GM12891 (cell line): ENCODE measurements at places on chromosomes 6 and 20.

GRCh38 chr6:54262971-54263370 lies 45.3 kb upstream of the TINAG start:
- no peak for DNase-seq

DNA sequence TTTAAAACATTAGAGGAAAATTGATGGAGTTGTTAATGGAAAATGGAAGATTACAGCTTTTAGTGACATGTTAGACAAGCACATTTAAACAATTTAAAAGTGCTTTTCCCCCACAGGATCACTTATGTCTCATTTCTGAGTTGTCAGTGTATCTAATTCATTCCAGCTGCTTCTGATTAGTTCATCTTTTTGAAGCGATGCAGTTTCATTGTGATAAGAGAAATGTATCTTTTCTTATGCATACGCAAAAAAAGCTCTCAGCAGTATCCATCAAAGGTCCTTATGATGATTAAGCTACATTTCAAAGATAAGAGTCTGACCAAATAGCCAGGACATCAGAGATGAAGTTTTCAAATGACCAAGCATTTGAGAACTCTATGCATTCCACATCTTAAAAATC lies 572.6 kb upstream of the SYNCRIP start:
- DNase-seq, result no peak

GRCh38 chr20:52209154-52209571 lies 17.6 kb upstream of the ZFP64 start:
- DNase-seq, result no peak

- DNase-seq, result no peak
These were observed 150.0 kb upstream of the HDDC2 start for GRCh38 chr6:125451750-125452149.

GRCh38 chr20:54346276-54346675 lies 129.1 kb upstream of the DOK5 start:
- no peak for DNase-seq

- no peak for DNase-seq
These were observed 15.1 kb upstream of the ZNF217 start for GRCh38 chr20:53608456-53609452.

DNA sequence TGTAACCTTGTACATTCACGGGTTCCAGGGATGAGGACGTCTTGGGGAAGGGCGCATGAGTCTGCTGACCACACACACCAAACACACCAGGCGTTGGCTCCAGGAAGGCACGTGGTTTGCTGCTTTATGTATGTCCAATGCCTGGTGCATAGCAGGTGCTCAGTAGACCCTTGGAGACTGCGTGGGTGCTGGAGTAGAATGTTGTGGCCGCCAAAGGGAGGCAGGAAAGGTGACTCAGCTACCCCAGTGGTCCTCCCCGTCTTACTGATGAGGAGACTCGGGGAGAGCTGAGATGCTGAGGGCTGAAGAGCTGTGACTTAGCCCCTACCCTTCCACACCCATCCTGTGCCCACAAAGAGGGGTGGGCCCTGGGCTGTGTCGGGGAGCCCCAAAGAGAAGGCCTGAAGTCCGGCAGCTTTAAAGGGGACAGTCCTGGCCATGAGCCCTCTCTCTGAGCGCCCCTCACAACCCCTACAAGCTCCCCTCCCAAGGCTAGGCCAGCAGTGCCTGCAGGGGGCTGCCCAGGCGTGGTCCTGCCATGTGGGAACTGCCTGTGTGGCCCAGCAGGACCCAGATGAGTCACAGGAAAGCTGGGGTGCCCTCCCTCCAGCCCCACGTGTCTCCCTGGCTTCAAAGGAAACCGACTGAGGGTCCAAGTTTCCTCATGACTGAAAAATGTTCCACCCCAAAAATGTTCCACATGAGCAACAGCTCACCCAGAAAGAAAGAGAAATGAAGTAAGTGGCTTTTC lies 28.0 kb upstream of the PTGIS start:
- DNase-seq, result no peak

DNA sequence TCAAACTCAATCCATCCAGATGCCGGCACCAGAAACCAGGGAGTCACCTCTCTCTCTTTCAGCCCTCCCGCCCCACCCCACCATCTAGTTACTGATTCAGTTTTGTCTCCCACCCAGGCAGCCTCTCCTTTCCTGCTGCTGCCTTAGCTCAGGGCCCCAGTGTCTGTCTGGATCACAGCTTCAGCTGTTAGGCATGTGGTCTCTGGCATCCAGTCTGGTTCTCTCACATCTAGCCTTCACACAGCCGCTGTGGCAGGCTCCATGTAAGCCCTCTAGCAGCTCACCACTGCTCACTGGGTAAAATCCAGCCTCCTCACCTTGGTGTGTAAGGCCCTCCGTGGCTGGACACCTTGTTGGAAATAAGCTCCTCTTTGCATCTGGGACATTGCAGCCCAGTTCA lies 21.3 kb downstream of the AARS2 start:
- no peak for DNase-seq
